ENCODE measurements at places on chromosomes 7 and 10. TPM values are rescaled to one million over a fixed set of nuclear protein-coding genes. Genes with fewer than 3 reads are reported as not detected.

GPR85 gene
- polyA plus RNA-seq, result 1.0 TPM

MRLN gene
- 0.48 TPM for polyA plus RNA-seq

HOXA4 gene
- polyA plus RNA-seq, result 28.6 TPM

NKX1-2 gene
- polyA plus RNA-seq, result not detected

PRR15 gene
- 2.6 TPM for polyA plus RNA-seq

OR2A7 gene
- polyA plus RNA-seq, result 9.4 TPM

PNLIPRP1 gene
- polyA plus RNA-seq, result 0.13 TPM

AEBP1 gene
- polyA plus RNA-seq, result 64.2 TPM

PAX4 gene
- not detected for polyA plus RNA-seq

SYT15 gene
- 15.0 TPM for polyA plus RNA-seq

PRF1 gene
- polyA plus RNA-seq, result 0.20 TPM

TWIST1 gene
- 6.6 TPM for polyA plus RNA-seq

KCP gene
- 21.6 TPM for polyA plus RNA-seq

Measured in left kidney (tissue), 8 donors.